ENCODE measurements at places on chromosomes 5 and 9. TPM values are rescaled to one million over a fixed set of nuclear protein-coding genes. Genes with fewer than 3 reads are reported as not detected.

DNA sequence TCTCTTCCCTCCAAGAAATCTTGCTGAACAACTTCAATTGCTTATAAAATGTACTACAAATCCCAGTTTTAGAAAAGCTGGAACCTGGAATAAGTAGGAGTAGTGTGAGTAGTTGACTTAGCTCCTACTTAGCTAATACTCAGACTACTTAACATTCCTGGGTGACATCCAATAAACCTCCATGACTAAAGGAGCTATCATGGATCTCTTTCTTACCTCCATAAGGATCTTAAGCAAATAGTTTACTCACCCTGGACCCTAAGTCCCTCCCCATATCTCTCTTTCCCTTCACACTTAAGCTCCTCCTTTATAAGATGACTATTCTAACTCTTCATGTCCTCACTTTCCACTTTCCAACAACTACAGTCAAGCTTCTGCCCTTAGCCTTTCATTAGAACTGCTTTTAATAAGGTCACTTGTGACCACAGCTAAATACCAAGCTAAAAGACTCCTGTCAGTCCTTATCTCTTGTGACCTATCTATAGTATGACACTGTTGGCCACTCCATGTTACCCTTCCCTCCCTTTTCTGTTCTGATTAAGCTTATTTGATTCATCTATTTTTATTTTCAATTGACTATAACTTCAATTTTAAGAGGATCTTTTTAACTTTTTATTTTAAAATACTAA is 194.9 kb downstream of the RFX3 start:
- H3K4me3 ChIP-seq, result no peak overlapping the region
- no peaks in the 10 kb centered on the region for H3K27me3 ChIP-seq
- no peaks in the 10 kb centered on the region for H3K36me3 ChIP-seq
- no peak overlapping the region for H3K27ac ChIP-seq
- peaks cover 5% of the 10 kb centered on the region for H3K4me1 ChIP-seq
- DNase-seq, result no peak

DNA sequence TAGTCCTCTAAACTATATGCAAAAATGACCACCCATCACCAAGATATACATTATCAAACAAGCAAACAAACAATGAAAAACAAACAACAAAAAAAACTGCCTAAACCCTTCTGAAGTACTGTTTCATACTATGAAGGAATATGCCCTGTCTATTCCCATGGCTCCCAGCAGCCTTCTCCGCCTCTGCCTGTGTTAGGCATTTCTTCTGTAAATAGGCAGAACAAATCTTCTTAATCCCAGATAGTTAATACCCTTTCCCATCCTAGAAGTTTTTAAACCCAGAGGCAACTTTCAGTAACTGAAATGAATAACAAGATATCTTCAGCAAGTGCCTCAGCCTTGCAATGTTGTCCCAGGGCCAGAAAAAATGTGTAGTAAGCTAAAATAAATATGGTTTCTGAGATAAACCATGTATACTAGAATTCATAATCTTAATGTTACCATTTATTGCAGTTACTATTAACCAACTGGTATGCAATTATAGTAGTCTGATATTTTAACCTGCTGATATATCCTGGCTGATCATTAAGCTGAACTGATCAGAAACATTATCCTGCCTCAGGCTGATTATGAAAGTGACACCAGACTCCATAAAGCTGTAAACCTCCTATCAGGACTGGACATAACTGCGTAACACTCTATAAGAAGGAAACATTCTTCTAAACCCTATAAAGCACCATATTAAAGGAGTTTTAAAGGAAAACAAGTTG is 68.5 kb downstream of the ANKRD31 start:
- no peaks in the 10 kb centered on the region for H3K27me3 ChIP-seq
- H3K4me1 ChIP-seq, result no peaks in the 10 kb centered on the region
- no peaks in the 10 kb centered on the region for H3K36me3 ChIP-seq
- no peak overlapping the region for H3K27ac ChIP-seq
- DNase-seq, result no peak

GRCh38 chr5:3913279-3913678 is 317.6 kb downstream of the IRX1 start:
- H3K27ac ChIP-seq, result no peak overlapping the region
- H3K4me1 ChIP-seq, result no peaks in the 10 kb centered on the region
- no peak for DNase-seq

- DNase-seq, result peak; percentile 74
- no peak overlapping the region for H3K4me3 ChIP-seq
- peak overlapping the region; percentile 87 for H3K27ac ChIP-seq
- peaks cover 49% of the 10 kb centered on the region for H3K4me1 ChIP-seq
- no peaks in the 10 kb centered on the region for H3K36me3 ChIP-seq
Observed at GRCh38 chr9:94922098-94922607, 195.7 kb downstream of the AOPEP start.

DNA sequence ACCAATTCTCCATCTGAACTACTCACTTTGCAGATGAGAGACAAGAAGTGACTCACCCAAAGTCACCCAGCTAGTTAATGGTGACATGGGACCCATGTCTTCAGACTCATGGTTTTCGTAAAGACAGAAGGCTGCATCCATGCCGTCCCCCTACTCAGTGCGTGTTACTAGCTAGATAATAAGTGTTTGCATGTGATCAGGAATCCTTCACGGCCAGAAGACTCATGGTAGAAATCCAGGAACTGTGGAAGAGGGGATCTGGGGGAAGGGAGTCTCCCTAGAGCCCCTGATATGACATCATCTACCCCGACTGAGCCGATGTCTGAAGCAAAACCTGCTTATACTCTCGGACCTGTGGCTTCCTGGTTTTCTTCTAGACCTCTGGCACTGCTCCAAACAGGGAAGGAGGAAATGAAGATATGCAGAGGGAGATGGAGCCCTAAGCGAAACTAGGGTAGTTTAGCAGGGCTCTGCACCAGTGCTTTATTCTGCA is 3.3 kb downstream of the RNF183 start:
- H3K4me3 ChIP-seq, result no peak overlapping the region
- no peak for DNase-seq
- H3K27me3 ChIP-seq, result no peaks in the 10 kb centered on the region
- no peaks in the 10 kb centered on the region for H3K36me3 ChIP-seq
- no peak overlapping the region for H3K27ac ChIP-seq

GRCh38 chr5:149238540-149238939 is 33.1 kb upstream of the AFAP1L1 start:
- no peak for DNase-seq
- no peaks in the 10 kb centered on the region for H3K4me1 ChIP-seq
- H3K36me3 ChIP-seq, result peaks cover 3% of the 10 kb centered on the region
- no peak overlapping the region for H3K27ac ChIP-seq
- no peak overlapping the region for H3K4me3 ChIP-seq
- H3K27me3 ChIP-seq, result no peaks in the 10 kb centered on the region

- no peaks in the 10 kb centered on the region for H3K36me3 ChIP-seq
- peaks cover 27% of the 10 kb centered on the region for H3K4me1 ChIP-seq
- peak overlapping the region; percentile 71 for H3K27ac ChIP-seq
- peak; percentile 71 for DNase-seq
- H3K4me3 ChIP-seq, result peak overlapping the region; percentile 29
Observed at GRCh38 chr9:133979273-133979920, 12.7 kb downstream of the VAV2 start.

- no peaks in the 10 kb centered on the region for H3K4me1 ChIP-seq
- no peak for DNase-seq
- no peaks in the 10 kb centered on the region for H3K27me3 ChIP-seq
- H3K4me3 ChIP-seq, result no peak overlapping the region
Observed at GRCh38 chr5:142175461-142176142, 67.0 kb downstream of the NDFIP1 start.

GRCh38 chr9:128216781-128217553 is 13.8 kb downstream of the DNM1 start:
- H3K27me3 ChIP-seq, result no peaks in the 10 kb centered on the region
- DNase-seq, result peak; percentile 56
- no peaks in the 10 kb centered on the region for H3K36me3 ChIP-seq
- H3K4me1 ChIP-seq, result peaks cover 13% of the 10 kb centered on the region

DNA sequence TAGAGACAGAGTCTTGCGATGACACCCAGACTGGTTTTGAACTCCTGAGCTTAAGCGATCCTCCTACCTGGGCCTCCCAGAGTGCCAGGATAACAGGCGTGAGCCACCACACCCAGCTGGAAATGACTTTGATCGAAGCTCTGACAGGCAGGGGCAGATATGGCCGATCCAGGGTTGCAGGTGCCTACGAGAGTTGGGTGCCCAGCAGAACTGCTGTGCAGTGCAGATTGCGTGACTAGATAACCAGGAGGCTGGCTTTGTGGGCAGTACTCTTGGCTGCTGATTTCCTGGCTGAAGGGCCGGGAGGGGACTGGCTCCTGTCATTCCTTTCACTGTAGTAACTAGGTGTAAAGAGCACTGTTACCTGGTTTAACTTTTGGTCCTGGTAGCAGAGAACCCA is 11.8 kb downstream of the TBC1D13 start:
- H3K27ac ChIP-seq, result no peak overlapping the region
- H3K4me3 ChIP-seq, result no peak overlapping the region
- H3K4me1 ChIP-seq, result no peaks in the 10 kb centered on the region
- DNase-seq, result no peak
- peaks cover 86% of the 10 kb centered on the region for H3K36me3 ChIP-seq

GRCh38 chr5:98604301-98604700 is 169.2 kb upstream of the RGMB start:
- no peaks in the 10 kb centered on the region for H3K27me3 ChIP-seq
- no peaks in the 10 kb centered on the region for H3K4me1 ChIP-seq
- H3K36me3 ChIP-seq, result no peaks in the 10 kb centered on the region
- no peak overlapping the region for H3K4me3 ChIP-seq
- no peak for DNase-seq

DNA sequence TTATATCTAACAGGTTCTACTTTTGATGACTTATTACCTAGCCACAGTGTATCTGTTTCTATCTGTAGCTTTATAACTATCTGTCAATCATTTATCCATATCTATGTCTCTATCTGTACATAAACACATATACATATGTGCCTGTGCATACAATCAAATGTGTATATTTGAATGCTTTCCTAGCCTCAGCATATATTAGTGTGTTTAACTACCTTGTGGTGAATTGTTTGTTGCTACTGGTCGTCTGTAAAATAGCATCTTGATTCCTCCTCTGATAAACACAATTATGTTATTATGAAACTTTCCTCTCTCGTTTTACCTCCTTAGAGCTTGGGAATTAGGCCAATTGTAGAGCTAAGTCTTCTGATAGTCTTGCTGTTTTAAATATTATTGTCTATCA is 44.4 kb downstream of the PARP8 start:
- H3K36me3 ChIP-seq, result no peaks in the 10 kb centered on the region
- H3K4me1 ChIP-seq, result peaks cover 12% of the 10 kb centered on the region
- no peak for DNase-seq
- H3K27ac ChIP-seq, result no peak overlapping the region

DNA sequence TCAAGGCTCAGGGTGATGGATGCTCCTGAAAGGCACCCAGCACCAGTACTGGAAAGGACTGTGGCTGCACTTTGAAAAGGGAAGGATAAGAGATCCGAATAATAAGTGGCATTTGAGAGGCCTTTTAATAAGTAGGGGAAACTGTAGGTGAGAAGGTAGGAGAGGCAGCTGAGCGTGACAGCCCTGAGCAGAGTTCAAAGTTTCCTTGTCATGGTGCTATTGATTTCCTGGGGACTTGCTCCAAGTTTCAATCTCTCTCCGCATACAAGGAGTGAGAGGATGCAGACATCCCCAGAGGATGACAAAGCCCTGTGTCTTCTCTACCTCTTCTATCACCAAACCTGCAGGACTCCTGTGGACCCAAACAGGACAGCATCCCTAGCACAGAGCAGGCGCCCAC is 354.5 kb downstream of the SPOCK1 start:
- H3K27ac ChIP-seq, result no peak overlapping the region
- H3K4me1 ChIP-seq, result no peaks in the 10 kb centered on the region
- peaks cover 6% of the 10 kb centered on the region for H3K27me3 ChIP-seq

DNA sequence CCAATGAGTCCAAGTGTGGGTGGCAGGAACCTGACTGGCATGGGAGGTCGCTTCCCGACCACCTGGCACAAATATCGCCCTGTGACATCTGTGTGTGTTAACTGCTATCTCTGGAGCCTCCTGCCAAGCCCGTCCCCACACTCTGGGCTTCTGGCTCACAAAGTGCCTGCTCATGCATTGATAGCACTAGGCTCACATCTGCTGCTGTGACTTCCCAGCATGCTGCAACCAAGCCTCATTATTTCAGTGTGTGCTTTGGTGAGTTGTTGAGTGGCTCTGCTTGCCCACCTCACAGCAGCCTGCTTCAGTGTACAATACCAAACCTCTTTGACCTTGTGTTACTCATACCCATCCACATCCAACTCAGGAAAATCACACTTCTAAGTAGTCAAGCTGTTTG is 139.8 kb downstream of the APBA1 start:
- H3K4me3 ChIP-seq, result no peak overlapping the region
- no peaks in the 10 kb centered on the region for H3K4me1 ChIP-seq
- no peak for DNase-seq
- no peaks in the 10 kb centered on the region for H3K27me3 ChIP-seq
- H3K36me3 ChIP-seq, result no peaks in the 10 kb centered on the region

DNA sequence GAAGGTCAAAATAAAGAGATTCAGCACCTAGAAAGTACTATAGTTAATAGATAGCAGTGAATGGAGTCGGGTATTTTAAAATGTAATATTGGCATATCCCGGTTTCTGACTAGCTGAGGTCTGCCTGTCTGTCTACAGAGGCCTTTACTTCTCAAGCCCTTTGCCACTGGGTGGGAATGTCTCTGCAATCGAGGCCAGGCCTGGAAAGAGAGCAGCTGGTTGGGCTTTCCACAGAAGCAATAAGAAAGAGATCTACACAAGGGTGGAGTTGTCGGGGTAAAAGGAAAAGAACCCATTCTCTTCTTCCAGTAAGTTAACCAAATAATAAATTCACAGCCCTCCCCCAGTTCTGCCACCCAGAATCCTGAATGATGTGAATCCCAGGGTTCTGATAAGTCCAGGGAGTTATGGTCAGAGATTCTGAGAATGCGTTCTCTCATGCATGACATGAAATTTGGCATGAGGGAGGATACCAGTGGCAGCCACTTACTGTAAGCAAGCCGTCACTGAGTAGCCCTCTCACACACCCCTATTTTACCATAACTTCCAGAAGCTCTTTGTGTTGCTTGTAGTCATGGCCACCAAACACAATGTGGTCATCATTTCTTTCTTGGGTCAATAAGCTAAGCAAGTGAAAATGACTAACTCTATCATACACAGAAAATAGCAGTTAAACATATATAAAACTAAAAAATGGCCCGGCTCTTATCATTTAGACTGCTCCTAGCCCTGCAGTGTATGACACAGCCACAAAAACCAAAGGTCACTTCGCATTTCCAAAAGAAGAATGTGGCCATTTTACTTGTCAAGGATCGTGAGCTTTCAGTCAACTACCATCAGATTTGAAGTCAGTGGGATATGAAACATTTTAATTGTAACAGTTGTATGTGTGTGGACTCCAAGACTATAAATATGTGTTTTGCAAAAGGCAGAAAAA is 185.0 kb downstream of the GLIS3 start:
- no peak for DNase-seq
- H3K27me3 ChIP-seq, result no peaks in the 10 kb centered on the region
- no peak overlapping the region for H3K27ac ChIP-seq
- H3K4me1 ChIP-seq, result peaks cover 4% of the 10 kb centered on the region
- no peaks in the 10 kb centered on the region for H3K36me3 ChIP-seq

GRCh38 chr5:159411115-159411514 is 80.8 kb upstream of the IL12B start:
- H3K36me3 ChIP-seq, result no peaks in the 10 kb centered on the region
- H3K27ac ChIP-seq, result no peak overlapping the region
- no peak for DNase-seq

- H3K36me3 ChIP-seq, result no peaks in the 10 kb centered on the region
- no peaks in the 10 kb centered on the region for H3K27me3 ChIP-seq
- H3K4me3 ChIP-seq, result no peak overlapping the region
- H3K27ac ChIP-seq, result no peak overlapping the region
Observed at GRCh38 chr5:80357671-80358070, 37.9 kb downstream of the SPZ1 start.

The MFAP3 gene
- total RNA-seq, result 32.8 TPM

The ENTR1 gene
- 36.4 TPM for total RNA-seq

The NOXA1 gene
- total RNA-seq, result 6.5 TPM

The SOX30 gene
- 0.12 TPM for total RNA-seq

The MTMR12 gene
- total RNA-seq, result 41.3 TPM

The DOLPP1 gene
- 13.2 TPM for total RNA-seq

All from upper lobe of right lung (tissue), 1 donor.